Kidney (tissue), 22 donors: ENCODE measurements at places on chromosomes 12 and 14. TPM values are rescaled to one million over a fixed set of nuclear protein-coding genes. Genes with fewer than 3 reads are reported as not detected.

The LRP1-AS gene
- not detected for polyA plus RNA-seq

The HOXC10 gene
- 49.7 TPM for polyA plus RNA-seq

- no peak for DNase-seq
These were observed 53.3 kb upstream of the ETV6 start for GRCh38 chr12:11596141-11596540.

The TEX52 gene
- polyA plus RNA-seq: not detected

The NOVA1 gene
- polyA plus RNA-seq: 10.2 TPM

GRCh38 chr14:100606687-100607610, 19.7 kb upstream of the BEGAIN start:
- peak; percentile 26 for DNase-seq

DNA sequence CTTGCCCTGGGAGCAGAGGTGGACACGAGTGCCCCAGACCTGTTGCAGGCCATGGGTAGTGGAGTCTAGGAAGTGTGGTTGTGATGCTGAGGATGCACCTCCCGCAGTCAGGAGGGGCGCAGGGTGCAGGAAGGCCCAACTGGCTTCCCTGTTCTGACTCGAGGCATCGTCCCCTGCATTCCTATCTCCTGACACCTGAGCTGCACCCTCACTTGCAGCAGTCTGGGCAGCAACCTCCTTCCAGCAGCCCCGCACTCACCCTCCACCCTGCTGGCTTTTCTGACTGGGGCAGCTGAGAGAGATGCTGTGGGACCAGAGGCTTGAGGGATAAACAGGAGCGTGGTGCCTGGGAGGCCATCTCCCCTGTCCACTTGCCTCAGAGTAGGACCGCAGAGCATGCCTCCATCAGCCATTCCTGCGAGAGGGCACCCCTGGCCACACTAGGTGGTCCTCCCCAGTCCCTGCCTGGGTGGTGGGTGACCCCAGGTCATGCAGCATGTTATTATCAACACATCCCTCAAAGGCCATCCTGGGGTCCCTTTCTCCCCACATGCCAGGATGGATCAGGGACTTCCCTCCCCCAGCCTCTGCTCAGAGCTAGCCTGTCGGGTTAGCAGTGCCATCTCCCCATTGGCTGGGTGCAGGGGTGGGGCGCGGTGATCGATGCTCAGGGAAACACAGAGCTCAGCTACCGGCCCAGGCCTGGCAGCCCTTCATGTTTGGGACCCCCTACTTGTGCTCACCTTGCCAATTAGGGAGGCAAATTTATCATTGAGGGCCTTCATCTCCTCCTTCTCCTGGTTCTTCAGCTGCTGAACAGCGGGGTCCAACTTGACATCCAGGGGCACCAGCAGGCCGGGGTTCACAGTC, 719 bp downstream of the KRT80 start:
- no peak for DNase-seq

- DNase-seq: peak; percentile 82
These were observed 21.2 kb upstream of the ZNF740 start for GRCh38 chr12:53159195-53159839.

DNA sequence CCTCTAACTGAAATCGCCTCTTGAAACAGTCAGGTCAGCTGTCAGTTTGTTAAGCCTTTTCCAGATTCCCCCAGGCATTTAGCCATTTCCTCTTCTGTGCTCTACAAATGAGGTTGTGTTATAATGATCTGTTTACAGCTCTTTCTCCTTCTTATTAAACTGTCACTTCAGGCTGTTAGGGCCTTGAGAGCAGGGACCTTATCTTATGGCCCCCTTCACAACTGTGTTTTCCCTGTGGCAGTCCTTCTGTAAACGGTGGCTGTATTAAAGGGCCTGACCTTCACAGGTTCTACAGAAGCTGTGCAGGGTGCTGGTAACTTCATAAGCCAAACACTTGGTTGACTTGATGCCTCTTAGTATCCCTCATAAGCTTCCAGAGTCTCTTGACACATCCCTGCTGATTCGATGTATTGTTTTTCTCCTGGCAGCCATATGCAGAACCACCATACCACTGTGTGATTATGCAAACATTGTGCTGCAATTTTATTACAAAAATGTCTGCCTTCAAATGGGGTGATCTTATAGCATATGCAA, 104.7 kb downstream of the PLEKHA5 start:
- DNase-seq: no peak

The CLEC2B gene
- 7.0 TPM for polyA plus RNA-seq

GRCh38 chr12:109173443-109174240, 57.3 kb downstream of the ACACB start:
- no peak for DNase-seq

DNA sequence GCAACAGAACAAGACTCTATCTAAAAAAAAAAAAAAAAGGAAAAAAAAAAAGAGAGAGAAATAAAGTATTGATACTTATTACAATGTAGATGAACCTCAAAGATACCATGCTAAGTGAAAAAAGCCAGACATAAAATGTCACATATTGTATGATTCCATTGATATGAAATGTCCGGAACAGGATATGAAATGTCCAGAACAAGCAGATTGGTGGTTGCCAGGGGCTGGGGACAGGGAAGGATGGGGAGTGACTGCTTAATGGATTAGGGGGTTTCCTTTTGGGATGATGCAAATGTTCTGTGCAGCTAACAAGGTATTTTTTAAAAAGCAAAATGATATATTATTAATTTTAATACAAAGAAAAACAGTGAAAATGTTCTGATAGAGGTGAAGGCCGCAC, 5.0 kb downstream of the HVCN1 start:
- no peak for DNase-seq

The MANSC1 gene
- 14.1 TPM for polyA plus RNA-seq

DNA sequence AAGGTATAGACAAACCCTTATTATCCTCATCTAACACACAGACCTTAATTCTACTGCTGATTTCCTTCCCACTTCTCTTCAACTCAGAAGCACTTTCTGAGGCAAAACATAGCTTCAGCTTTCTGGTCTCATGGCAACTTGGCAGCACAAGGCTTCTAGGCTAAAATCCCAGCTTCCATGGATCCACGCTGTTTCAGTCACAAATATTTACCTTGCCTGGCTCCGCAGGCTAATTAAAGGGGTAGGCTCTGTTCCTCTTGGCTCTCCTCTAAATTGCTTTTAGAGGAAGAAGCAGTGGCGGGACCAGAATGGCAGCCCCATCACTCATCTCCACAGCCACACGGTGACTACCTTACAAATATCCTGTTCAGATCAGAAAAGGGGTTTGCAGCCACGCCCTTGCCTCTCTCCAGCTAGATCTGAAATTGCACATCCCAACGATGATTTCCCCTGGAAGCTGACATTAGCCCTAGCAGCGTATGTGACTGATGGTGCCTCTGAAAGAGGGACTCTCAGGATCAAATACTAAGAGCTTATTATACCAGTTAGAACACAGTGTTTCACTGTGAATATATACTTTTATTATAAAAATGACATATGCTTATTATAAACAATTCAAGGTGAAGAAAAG, 221.5 kb upstream of the NUDT4 start:
- DNase-seq: no peak

- no peak for DNase-seq
These were observed 125.5 kb upstream of the RMST start for GRCh38 chr12:97336900-97337751.

- no peak for DNase-seq
These were observed 100.0 kb downstream of the PRKCH start for GRCh38 chr14:61421212-61421923.

The LBHD2 gene
- 0.82 TPM for polyA plus RNA-seq

- DNase-seq: no peak
These were observed 48.4 kb downstream of the ESRRB start for GRCh38 chr14:76424359-76424758.

- DNase-seq: no peak
These were observed 133.6 kb downstream of the FGD4 start for GRCh38 chr12:32532951-32533350.

The GDF3 gene
- polyA plus RNA-seq: 1.6 TPM

The KRT83 gene
- not detected for polyA plus RNA-seq

- DNase-seq: no peak
These were observed 629.5 kb downstream of the TRHDE start for GRCh38 chr12:72901685-72902084.

- no peak for DNase-seq
These were observed 386.6 kb downstream of the SYT1 start for GRCh38 chr12:79250960-79251755.

The NOXRED1 gene
- polyA plus RNA-seq: 0.28 TPM

DNA sequence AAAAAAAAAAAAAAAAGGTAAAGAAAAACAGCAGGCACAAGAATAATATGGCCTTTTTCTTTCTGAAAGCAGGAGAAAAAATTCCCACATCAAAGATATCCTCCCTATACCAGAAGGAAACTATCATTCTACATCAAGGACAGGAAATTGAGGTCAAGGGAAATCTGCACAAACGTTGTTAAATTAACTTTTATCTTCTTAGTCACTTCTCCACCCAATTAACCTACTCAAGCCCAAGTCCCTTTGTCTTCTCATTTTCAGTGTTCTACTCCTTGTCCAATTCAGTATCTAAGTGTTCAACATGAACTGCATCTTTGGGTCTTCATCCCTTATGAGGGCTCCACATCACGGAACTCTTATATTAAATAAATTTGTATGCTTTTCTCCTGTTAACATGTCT, 15.7 kb downstream of the NDUFA12 start:
- DNase-seq: peak; percentile 12
